ENCODE measurements at places on chromosomes 7 and 10. TPM values are rescaled to one million over a fixed set of nuclear protein-coding genes. Genes with fewer than 3 reads are reported as not detected.

Gene CYP2C19
- polyA plus RNA-seq = not detected

DNA sequence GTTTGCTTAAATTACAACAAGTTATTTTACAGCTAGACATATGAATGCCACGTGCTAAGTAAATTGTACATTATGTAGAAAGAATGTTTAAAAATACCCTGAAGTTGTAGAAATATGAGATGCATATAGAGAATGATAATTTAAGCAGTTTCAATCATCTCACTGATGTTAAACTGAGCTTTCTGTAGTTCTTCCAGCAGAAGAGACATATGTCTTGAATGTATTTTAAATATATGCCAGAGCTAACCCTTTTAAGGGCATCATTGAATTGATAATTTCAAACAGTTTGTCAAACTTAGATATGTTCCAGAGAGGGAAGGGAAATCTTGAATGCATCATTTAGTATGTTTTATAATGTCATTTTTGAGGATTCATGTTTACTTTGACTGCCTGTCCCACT, 255.2 kb downstream of the MDFIC start:
- no peak for DNase-seq

GRCh38 chr10:485776-486175, 203.7 kb downstream of the DIP2C start:
- DNase-seq = no peak

- DNase-seq = no peak
Observed at GRCh38 chr7:158051776-158052175, 535.8 kb downstream of the PTPRN2 start.

- no peak for DNase-seq
Observed at GRCh38 chr7:32871624-32872371, 19.8 kb downstream of the KBTBD2 start.

Gene ENKUR
- polyA plus RNA-seq = 0.12 TPM
